ENCODE measurements at places on chromosomes 5 and 9.

DNA sequence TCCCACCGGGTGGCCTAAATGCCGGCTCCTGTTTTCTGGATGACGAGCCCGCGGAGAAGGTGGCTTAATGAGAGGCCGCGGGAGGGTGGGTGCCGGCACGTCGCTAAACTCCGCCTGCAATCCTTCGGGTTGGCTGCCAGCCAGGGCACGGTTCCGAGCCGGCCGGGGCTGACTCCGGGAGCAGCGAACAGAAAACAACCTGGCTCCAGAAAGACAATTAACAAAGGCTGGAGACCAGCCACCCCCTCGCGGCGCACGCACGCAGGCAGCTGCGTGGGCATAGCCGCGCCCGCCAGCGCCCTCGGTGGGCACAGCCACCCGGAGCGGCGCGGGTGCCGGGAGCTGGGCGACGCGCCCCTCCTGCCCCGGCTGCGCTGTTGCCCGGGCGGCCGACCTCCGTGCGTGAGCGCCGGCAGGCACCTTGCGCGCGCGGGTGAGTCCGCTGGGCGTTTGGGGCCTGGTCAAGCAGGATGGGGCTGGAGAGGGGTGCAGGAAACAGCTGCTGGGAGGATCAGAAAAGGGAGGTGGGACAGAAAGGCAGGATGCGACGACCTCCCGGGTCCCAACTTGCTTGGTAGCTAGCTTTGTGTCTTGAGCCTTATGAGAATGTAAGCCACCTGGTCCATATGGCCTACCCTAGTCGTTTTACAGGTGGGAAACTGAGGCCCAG, at the start of gene ARHGEF37:
ARHGEF37 (plus strand) TSS at position 307 of the 670 bp plus-strand sequence. CDS start 16,272 bp downstream, outside the sequence.
- DNase-seq: peak; percentile 85

DNA sequence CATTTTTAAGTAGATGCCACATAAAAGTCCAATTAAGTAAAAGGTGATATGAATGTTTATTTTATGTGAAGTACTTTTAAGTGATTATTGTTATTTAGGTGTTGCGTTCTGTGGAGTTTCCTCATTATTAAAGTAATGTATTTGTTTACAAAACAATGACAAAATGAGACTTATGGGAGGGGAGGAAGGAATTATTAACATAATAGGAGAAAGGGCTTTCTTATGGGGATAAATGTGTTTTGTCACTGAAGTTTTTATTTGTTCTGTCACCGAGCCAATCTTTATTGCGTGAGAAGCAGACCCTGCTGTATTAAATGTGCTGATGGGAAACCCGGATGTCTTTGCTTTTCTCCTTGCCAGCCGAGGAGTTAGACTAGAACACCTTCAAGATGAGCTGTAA, 44.5 kb downstream of the TRIO start:
- DNase-seq: no peak

DNA sequence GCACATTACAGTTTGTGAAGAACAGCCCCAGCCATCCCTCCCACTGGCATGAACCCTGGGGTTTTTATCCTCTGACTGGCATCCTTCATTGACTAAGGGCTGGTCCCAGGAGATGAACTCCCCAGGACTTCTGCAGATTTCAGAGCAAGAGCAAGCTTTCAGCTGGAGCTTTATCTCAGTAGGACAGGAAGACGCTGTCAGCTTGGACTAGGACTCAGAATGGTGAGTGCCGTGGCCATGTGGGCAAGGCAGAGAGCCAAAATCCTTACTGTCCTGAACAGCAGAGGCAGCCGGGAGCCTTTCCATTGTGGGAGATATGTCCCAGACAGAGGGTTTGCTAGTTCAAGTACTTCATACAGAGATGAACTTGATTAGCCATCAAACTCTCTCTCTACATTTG, 3.2 kb upstream of the ACOT12 start:
- DNase-seq: no peak

- DNase-seq: no peak
Observed at GRCh38 chr5:82354543-82354942, 76.4 kb upstream of the RPS23 start.

DNA sequence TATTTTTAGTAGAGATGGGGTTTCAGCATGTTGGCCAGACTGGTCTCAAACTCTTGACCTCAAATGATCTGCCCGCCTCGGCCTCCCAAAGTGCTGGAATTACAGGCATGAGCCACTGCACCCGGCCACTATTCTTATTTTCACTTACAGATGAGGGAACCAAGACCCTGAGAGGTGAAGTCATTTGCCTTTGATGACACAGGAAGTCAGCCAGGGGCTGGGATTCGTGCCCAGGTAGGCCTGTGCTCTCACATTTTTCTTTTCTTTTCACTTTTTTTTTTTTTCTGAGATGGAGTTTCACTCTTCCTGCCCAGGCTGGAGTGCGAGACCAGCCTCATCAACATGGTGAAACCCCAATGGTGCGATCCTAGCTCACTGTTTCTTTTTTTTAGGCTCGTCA, 22.2 kb downstream of the ENG start:
- DNase-seq: no peak

DNA sequence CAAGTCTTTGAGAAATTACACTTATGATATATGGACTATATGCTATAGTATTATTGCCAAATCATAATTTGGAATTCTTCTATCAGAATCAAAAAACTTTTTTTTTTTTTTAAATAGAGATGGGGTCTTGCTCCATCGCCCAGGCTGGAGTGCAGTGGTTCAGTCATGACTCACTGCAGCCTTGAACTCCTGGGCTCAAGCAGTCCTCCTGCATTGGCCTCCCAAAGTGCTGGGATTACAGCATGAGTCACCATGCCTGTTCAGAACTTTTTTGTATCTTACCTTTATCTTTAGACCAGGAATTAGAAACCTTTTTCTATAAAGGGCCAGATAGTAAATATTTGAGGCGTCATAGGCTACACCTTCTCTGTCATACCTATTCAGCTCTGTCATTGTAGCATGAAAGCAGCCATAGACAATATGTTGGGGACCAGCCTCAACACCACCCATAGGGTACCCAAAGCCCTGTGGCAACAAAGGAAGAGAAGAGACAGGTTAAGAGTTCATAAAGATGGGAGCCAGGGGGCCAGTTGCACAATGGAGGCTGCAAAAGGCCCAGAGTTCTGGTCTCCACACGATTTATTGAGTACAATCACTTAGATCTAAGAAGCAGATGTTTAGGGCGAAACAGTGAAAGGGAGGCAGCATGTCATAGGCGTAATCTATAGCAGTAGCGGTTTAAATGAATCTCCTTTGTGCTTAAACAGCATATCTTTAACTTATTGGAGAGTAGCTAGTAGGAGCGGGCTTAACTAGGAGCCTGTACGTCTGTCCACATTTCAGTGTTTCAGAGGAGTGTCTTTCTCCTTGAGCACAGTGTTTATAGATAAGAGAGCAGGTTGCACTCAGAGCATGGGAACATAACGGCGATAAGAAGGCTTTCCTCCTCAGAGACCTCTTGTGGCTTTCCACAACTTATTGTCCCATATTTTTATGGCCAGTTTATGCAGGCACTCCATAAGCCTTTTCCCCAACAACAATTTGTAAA, 12.5 kb downstream of the ECM2 start:
- no peak for DNase-seq

GRCh38 chr5:151523335-151523734, 67.8 kb downstream of the FAT2 start:
- DNase-seq: peak; percentile 53

GRCh38 chr5:130541617-130542221, 623.3 kb downstream of the HINT1 start:
- DNase-seq: no peak

DNA sequence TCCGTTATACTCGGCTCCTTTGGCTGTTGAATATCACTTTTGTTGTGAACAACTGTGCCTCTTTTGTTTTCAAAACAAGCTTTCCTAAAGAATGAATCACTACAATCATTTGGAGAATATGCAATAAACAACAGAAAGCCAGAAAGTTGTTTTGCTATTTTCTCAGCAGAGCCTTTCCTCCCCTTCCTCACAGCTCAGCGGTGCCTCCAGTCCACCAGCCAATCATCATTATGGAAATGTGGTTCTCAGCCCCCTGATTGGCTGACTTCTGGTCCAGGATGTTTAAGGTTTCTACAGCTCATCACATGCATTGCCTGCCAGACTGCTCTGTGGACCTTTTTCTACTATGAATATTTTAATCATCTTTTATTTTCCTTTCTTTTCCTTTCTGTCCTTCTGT, 9.1 kb upstream of the ZNF608 start:
- DNase-seq: no peak

DNA sequence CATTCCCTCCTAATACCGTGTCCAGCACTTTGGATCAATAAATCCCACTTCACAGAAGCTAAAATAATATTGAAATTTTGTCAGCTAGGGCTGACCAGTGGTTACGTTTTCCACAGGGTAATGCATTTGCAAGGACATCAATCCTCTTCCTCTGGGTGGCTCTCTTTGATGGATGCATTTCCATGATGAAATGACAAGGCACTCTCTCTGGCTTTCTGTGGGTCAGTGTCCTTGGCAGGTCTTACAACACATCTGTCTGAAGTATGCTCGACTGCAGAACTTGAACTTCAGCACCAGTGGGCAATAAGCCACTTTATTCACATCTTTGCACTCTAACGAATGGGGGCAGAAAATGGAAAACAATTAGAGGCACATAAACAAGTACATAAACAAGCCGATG, 330.1 kb downstream of the ADAMTS6 start:
- DNase-seq: no peak

DNA sequence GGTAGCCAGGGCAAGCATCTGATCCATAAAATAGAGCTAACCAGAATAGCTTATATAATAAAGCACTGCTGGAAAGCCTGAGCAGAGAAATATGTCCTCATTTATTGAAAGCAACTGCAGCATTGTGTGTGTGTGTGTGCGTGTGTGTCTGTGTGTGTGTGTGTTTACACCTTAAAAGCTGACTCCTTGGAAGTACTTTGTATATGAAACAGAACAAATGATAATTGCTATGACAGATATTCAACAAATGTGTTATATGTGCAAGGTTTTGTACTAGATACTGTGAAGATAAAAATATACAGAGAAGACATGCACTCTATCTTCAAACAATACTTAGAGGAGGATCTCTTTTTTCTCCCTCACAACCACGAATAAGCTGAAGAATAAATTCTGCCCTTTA, 22.0 kb upstream of the IFNE start:
- DNase-seq: no peak

- DNase-seq: no peak
Observed at GRCh38 chr9:98906273-98907040, 37.2 kb upstream of the COL15A1 start.

DNA sequence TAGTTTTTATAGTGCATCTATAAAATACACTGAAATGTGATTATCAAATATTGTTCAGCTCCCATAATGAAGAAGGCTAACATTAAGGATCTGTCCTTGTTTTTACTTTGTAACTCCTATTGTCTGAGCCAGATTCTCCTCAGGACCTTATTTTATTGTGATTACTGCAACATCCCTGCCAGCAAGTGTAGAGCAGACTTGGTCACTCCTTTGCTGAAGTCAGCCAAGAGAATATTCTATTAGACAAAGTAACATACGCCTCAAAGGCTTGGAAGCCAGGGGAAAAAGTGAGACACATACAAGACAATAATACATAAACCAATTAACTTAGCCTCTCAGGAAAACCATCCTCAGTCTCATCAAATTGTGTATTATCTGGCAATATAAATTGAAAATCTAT, 269.6 kb downstream of the ARL15 start:
- DNase-seq: no peak

DNA sequence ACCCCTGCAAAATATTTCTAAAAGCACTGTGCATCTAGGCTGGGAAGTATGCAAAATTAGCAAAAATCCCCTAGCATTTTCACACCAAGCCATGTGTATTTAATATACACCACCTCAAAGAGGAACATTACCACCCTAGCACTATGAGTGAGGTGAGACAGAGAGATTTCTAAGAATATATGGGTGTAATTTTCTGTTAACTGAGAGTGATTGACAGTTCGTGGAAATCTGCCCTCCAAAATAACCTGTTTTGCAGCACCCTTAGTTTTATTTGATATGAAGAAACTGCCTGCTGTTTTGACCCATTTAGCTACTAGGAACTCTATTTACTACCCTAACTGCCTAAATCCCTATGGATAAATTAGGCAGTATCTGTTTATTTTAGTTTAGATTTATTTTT, 64.2 kb upstream of the CDKN2B start:
- no peak for DNase-seq

DNA sequence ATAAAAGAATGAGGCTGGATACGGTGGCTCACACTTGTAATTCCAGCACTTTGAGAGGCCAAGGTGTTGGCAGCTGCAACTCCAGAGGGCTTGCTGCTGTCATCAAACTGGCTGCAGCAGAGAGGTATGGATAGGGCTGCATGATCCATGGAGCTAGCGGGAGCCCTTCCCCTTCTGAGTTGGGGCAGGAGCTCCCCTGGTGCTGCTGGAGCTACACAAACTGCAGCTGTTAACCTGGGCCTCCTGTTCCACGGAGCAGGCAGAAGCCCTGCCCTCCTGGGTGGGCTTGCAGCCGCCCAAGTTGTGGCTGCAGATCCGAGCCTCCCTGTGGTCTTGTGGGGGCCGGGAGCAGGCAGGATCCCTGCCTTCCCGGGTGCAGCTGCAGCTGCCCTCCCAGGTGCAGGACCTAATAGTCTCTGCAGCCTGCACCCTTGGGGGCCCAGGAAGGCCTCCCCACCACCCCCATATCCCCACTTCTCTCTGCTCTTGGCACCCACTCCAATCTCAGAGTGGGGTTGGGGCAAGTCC, 15.8 kb downstream of the CDC25C start:
- no peak for DNase-seq

DNA sequence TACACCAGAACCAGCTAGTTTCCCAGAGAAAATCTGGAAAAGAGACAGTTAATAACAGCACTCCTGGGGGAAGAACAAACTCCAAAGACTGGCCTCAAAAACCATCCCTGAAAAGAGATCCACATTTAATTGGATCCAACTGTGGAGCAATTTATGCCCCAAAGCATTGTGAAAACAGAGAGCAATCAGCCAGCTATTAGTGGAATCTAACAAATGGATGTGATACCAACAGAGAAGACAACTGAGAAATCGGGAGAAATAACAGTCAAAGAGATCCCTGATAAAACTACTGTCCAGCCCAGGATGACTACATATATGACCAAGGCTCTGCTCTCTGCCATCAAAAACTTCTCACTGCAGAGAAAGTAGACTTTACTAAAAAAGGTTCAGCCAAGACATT, 40.5 kb upstream of the TRIO start:
- no peak for DNase-seq

DNA sequence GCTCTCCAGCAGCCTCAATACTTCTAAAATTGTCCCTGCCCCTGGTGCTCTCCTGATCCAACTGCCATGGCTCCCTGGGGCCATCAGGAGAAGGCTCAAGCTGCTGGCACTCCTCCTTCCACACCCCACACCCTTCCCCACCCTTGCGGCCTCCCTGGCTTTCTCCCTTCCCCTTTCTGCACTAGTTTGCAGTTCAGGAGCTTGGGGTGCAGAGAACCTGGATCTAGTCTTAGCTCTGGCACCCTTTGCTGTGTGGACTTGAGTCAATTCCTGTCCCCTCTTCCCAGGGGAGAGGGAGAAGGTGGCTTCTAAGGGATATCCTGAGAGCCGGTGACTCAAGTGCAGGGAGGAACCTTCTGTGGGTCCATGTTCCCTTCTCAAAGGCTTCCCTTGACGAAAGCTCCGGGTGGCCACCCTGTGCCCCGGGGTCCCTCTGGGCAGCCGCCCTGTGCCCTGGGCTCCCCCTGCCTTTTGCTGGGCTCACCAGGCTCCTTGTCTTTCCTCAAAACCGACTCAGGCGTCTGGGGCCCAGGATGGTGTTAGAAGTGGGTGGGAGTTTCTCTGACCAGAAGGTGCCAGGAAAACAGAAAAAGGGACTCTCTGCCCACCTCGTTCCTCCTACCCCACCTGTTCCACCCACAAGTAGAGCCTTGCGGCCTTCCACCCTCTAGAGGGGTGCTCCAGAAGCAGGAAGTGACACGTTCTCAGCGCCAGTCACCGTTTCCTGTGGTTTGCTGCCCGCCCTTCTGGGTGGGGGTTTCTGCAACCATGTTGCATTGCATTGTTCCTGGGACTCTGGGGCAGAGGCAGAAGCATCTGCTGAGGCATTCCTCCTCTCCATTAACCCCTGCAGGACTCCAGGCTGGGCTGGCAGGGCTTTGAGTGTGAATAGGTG, 15.0 kb downstream of the GLIPR2 start:
- DNase-seq: no peak

Measured in hematopoietic multipotent progenitor cell treated with erythropoietin and hydrocortisone succinate and interleukin-3 and kit ligand, for 15 days (in vitro differentiated cells).